ENCODE measurements at places on chromosomes 5 and 9. TPM values are rescaled to one million over a fixed set of nuclear protein-coding genes. Genes with fewer than 3 reads are reported as not detected.

The CERCAM gene
- 32.3 TPM for total RNA-seq

The MAT2B gene
- total RNA-seq = 52.9 TPM

The SCGB3A2 gene
- not detected for total RNA-seq

The ZFAND5 gene
- total RNA-seq = 907 TPM

The MED22 gene
- total RNA-seq = 36.2 TPM

The SIT1 gene
- not detected for total RNA-seq
